Activated naive CD4-positive, alpha-beta T cell treated with anti-CD3 and anti-CD28 coated beads for 36 hours (primary cell): ENCODE measurements at places on chromosomes 3 and 15.

DNA sequence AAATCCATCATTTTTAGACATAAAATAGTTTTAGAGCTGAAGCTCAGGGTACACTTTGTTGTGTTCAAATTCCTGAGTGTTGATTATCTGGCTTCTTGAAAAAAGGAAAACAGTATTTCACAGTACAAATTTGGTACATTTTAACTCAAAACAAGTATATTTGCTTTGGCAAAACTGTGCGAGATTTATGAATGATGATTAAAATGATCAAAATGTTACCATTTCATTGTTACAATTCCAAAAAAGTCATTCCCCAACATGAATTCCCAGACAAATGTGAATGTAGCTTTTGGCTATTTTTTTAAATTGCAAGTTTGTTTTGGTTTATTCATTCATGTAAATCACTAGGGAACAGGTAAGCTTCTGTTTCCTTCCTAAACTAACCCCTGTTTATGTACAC lies 347.4 kb upstream of the DCBLD2 start:
- no peak for DNase-seq

GRCh38 chr3:15443826-15444524 lies 16.6 kb downstream of the EAF1 start:
- no peak for DNase-seq

GRCh38 chr3:71694358-71694999 lies 30.7 kb downstream of the EIF4E3 start:
- no peak for DNase-seq

- DNase-seq, result no peak
These were observed 109.0 kb upstream of the NEDD4 start for GRCh38 chr15:56102441-56102840.

- no peak for DNase-seq
These were observed 320.2 kb downstream of the CHST2 start for GRCh38 chr3:143439817-143440216.

GRCh38 chr3:124653071-124653796 lies 77.0 kb upstream of the UMPS start:
- DNase-seq, result no peak

- DNase-seq, result no peak
These were observed 586.7 kb downstream of the NTRK3 start for GRCh38 chr15:87669846-87670245.

DNA sequence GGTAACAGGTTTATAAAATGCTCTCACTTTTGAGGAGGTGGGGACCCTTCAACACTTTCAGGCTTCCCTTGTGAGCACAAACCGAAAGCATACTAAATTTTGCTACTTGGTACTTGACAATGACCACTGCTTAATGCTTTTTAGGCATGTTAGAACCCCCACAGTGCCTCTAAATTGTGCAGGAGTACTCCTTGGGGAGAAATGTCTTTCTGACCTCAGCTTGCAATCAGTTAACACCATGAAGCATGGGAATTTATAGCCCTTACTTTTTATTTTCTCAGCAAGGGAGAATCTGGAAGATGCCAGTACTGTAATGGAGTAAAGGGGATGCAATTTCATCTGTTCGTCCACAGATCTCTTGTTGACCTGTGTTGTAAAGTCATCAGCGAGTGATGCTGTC lies 308.9 kb upstream of the TBC1D5 start:
- DNase-seq, result no peak

- no peak for DNase-seq
These were observed 736.0 kb upstream of the NR2F2 start for GRCh38 chr15:95594496-95594895.

GRCh38 chr15:35519541-35520149 lies 26.3 kb downstream of the DPH6 start:
- DNase-seq, result no peak

DNA sequence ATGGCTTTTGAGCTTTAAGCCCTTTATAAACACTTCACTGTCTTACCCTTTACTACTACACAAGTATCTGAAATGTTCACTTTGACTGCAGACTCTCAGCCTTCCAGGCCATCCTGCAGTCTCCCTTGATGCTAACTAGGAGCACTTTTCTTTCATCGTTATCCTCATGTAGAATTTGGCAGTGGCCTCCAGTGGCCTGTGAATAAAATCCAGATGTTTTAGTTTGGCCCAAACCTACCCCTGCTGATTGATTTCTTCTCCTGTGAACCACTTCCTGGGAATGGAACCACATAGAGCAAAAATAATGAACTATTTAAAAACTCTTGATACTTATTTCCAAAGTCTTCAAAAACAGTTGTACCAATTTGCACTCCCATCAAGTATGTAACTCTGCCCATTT lies 271.9 kb downstream of the FEZF2 start:
- DNase-seq, result no peak

DNA sequence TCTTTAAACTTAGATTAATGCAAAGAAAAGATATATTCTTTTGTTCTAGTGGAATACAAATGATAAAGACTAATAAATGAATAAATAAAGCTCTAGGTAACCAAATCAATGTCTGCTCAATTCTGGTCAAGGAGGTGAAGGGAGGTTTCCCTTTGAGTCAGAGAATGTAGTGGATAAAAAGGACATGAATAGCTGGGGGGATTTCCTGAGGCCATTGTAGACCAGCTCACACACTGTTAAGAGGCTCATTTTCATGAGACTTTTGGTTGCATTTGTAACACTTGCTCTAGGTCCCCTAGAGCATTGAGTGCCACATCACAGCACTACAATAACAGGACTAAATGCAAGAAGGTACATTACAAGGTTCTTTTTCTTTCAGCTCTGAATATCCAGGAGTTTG lies 170.7 kb downstream of the TIGIT start:
- no peak for DNase-seq

GRCh38 chr3:171169866-171170265 lies 143.3 kb upstream of the SLC2A2 start:
- DNase-seq, result no peak
